CD4-positive, alpha-beta T cell (primary cell): ENCODE measurements at places on chromosomes 7 and 10. TPM values are rescaled to one million over a fixed set of nuclear protein-coding genes. Genes with fewer than 3 reads are reported as not detected.

The AASS gene
- 0.98 TPM for total RNA-seq

DNA sequence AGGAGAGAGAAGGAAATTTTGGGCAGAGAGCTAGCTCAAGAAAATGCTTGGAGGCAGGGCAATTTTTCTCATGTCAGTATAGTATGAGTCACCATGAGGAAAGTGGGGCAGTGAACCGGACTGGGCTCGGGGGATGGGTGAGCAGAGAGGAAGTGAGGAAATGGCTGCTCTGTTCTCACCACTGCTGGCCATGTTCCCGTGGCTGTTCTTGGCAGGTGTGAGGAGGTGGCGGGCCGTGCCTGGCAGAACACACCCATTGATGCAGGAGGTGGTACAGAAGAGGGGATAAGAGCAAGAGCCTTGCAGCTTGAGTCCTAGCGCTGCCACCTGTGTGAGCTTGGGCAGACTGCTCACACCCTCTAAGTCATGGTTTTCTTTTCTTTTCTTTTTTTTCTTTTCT is 304.4 kb upstream of the LYZL1 start:
- no peaks in the 10 kb centered on the region for H3K36me3 ChIP-seq
- H3K4me1 ChIP-seq, result no peaks in the 10 kb centered on the region
- no peak for DNase-seq

DNA sequence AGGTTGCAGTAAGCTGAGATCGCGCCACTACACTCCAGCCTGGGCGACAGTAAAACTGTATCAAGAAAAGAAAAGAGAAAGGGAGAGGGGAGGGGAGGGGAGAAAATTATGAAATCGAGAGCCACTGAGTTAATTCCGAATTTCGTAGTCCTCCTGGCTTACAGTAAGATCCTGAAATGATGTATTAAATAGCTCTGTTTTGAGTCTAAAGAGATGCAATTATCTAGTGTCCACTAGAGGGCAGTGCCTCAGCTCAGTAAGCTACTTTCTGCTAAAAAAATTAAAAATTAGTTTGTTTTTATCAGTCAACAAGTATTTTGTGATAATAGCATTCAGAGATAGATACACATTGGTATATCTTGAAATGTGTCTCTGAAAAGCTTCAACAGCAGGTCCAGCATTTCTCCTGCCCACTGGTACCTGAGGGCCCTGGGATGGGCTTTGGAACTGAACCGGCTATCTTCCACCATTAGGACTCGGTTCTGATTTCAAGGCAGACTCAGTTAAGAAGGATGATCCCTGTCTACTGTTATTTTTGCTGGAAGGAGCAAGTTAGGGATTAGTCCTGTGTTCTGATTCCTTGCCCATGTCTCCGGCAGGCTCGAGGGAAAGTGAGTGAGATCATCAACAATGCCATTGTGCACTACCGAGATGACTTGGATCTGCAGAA is 19.5 kb downstream of the TSPAN33 start:
- no peak overlapping the region for H3K27ac ChIP-seq
- H3K27me3 ChIP-seq, result no peaks in the 10 kb centered on the region
- no peak overlapping the region for H3K4me3 ChIP-seq

DNA sequence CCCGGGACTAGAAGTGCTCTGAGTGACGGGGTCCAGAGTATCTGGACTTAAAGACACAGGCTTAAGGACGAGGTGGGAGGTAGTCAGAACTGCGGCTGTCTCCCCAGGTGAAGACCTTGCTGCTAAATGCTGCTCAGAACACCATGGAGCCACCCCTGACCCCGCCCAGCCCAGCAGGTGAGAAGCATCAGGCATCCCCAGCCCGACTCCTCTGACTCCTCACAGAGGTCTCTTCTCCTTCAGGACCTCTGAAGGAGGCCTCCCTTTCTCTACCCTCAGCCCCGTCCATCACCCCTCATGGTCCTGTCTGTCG is 5.8 kb downstream of the NFKB2 start:
- H3K4me3 ChIP-seq, result no peak overlapping the region
- no peak overlapping the region for H3K27ac ChIP-seq
- H3K27me3 ChIP-seq, result no peaks in the 10 kb centered on the region
- peaks cover 55% of the 10 kb centered on the region for H3K36me3 ChIP-seq
- H3K4me1 ChIP-seq, result peaks cover 48% of the 10 kb centered on the region
- DNase-seq, result no peak
